Stimulated activated CD8-positive, alpha-beta memory T cell treated with anti-CD3 and anti-CD28 coated beads, Interleukin-2, amount 100 ng/mL, for 1 hour (primary cell): ENCODE measurements at places on chromosomes 7 and 10.

DNA sequence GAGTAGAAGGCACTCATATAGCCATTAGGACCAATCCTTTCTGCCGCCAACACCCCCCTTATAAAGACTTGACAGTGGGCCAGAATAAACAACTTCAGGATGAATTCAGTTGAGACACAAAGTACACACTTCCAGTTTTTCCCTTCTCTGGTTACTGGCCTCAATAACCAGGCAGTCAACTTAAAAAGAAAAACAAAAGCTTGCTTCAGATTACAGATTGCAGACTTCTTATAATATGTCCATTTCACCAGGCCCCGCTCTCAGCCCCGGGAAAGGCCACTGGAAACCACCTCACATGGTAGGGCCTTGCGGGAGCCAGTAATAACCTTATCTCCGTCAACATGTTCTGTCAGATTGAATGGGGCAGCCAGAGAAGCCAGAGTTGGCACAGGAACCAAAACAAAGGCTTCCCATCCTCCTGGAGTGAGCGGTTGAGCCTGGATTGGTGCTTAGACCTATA lies 108.8 kb downstream of the EGFR start:
- DNase-seq = no peak

DNA sequence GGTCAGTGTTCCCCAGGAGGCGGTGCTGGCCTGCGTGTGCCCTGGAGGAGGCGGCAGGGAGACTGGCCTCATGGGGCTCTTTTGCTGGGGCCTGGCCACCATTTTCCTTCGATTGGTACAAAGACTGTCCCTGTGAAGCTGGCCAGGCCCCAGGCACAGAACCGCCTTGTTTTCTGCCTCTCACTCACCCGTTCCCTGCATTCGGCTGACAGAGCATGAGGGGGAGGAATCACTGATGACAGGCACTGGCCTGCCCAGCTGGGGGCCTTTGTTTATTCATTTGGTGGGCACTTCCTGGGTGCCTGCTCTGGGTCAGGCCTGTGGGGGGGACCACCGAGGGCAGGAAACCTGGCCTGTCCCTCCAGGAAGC lies 139.2 kb downstream of the FAM53B start:
- no peak for DNase-seq

DNA sequence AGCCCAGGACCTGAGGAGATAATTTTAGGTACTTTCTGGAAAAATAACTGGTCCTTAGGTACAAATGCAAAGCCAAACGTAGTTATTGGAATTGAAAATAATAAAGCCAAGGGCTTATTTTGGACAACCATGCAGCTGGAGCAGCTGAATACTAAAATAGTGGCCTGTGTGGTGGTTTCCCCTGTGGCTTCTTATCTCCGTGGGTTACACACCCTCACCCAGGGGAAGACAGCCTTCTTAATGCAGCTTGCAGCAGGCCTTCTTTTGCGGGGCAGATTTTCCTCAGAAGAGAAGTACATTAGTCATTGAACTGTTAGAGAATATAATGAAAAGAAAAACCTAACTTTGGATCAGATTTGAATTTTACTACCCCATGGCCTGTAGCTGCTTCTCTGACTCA lies 133.5 kb downstream of the ST7 start:
- no peak for DNase-seq

DNA sequence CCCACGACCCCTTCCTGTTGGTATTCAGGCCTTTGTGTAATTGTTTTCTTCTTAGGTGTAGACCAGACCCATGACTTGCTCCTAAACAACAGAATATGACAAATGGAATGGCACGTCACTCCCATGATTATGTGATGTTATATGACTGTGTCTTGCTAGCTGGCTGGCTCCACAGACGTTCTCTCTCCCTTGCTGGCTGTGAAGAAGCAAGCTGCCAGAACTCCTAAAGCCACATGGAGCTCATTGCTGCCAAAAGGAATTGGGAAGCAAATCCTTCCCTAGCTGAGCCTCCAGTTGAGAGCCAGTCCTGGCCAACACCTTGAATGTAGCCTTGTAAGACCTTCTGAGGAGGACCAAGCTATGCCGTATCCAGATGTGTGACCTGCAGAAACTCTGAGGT lies 74.2 kb downstream of the RAB18 start:
- no peak for DNase-seq

DNA sequence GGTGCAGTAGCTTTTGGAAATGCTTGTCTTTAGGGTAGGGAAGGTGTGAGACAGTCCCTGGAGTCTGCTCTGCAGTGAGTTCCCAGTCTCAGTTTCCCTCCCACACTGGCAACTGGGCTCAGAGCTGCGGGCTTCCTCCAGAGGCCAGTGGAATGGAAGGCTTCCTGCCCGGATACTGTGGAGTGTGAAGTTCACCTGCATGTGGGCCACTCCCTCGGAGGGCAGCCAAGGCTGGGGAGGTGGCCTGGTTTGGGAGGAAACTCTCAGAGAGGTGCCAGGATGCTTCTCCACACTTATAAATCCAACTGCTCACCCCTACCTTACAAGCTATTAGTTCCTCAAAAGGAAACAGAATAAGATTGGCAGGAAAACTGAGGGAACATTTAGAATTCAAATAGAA lies 18.1 kb upstream of the UBE2H start:
- no peak for DNase-seq

DNA sequence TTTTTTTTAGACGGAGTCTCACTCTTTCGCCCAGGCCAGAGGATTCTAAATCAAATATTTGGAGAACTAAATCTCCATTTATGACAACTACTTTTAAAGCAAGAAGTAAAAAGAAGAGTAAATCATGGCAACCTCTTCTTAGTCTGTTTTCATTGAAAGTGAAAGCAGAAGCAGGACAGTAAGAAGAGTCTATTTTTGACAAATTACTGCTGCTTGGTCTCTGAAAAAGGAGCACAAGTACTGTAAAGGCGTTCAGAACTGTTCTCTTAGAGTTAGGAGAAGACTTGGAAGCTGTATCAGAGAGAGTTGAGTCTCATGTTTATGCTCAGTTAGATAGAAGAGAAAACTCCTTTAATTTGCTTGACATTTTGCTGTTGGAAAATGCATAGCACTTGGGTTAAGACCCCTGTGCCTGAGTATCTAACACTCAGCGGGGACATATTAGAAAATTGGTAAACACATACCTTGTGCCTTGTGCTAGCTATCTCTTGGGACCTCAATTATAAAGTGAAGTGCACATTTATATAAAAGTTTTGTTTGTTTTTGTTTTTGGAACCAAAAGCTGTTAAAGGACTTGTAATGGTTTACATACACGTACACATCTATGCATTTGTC lies 433.0 kb downstream of the ANKRD7 start:
- DNase-seq = no peak

GRCh38 chr7:132181946-132182685 lies 394.2 kb downstream of the PLXNA4 start:
- no peak for DNase-seq

- DNase-seq = peak; percentile 28
Observed at GRCh38 chr7:74269757-74270277, 15.6 kb upstream of the RFC2 start.

DNA sequence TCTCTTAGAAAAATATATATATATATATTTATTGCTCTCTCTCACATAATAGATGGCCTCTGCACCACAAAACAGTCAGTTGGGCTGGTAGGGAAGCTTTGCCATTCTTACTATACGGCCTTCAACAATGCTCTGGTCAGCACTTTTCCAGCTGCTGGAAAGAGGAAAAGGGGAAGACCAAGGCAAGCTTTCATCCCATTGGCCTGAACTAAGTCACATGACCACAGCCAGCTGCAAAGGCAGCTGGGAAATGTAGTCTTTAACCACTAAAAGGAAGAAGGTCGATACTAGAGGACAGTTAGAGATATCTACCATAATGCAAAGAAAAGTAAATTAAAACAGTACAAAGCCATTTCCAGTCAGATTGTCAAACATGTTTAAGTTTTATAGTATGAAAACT lies 58.4 kb upstream of the MACROH2A2 start:
- DNase-seq = no peak
